ENCODE measurements at places on chromosomes 11 and 22.
A peak's percentile ranks its signal among the peaks of the same experiment; 100 is the strongest.

- DNase-seq: peak; percentile 1
These were observed 65.2 kb downstream of the CD82 start for GRCh38 chr11:44630511-44631210.

DNA sequence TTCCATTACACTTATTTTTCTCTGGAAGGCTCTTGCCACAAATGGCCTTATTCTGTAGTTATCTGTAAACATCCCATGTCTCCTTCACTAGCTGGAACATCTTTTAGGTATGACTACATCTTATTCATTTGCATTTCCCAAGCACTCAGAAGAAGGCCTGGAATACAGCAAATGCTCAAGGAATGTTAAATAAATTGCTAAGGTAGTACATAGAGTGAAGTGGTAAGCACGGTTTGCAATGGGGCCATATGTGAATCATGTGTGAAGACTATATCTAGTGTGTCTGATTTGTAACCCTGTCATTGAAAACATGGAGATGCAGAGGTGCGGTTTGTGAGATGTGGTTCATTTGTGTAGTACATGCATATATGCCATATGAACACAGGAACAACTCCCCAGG lies 33.5 kb downstream of the GDPD4 start:
- no peak for DNase-seq

GRCh38 chr22:25651332-25652085 lies 87.0 kb downstream of the GRK3 start:
- DNase-seq: no peak

DNA sequence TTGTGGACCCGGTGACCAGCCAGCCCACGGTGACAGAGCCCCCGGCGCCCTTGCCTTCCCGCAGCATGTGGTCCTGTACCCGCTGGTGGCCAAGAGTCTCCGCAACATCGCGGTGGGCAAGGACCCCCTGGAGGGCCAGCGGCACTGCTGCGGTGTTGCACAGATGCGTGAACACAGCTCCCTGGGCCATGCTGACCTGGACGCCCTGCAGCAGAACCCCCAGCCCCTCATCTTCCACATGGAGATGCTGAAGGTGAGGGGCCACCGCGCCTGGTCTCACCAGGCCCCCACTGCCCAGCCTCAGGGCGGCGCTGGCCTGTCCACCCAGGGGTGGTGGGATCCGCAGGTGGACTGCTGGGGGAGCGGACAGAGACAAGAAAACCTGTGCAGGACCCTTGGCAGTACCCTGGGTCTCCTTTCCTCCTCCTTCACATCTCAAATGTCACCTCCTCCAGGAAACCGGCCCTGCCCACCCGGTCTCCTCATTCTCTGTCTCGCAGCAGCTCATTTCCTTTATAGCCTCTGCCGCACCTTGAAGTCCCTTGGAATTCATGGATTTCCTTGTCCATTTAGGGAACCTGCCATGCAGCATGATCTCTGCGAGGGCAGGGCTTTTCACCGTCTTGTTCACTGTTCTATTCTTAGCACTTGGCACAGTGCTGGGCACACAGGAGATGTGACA lies 6.5 kb downstream of the AIP start:
- no peak for DNase-seq

DNA sequence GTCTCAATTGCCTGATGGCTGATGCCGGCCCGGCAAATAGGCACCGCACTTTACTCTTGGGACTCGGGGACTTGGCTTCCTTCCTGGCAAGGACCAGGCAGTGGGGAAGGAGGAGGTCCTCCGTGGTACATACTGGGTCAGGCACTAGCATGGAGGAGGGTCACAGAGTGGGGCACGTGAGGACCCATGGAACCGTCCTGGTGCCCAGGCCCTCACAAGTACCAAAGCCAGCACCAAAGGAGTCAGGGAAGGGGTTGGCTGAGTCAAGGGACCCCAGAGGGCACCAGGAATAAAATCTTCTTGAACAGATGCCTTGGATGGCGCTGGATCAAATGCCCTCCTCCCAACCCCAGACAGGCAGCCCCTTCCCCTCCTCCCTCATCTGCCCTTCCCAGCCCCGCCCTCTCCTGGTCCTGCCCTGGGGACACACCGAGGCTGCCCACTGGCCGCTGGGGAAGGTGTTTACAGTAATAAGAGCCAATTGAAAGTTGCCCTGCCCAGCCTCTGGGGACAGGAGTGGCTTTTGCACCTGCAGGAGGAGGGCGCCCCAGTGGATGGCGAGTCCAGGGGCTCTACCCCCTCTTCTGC lies 5.6 kb upstream of the CARNS1 start:
- DNase-seq: peak; percentile 90

DNA sequence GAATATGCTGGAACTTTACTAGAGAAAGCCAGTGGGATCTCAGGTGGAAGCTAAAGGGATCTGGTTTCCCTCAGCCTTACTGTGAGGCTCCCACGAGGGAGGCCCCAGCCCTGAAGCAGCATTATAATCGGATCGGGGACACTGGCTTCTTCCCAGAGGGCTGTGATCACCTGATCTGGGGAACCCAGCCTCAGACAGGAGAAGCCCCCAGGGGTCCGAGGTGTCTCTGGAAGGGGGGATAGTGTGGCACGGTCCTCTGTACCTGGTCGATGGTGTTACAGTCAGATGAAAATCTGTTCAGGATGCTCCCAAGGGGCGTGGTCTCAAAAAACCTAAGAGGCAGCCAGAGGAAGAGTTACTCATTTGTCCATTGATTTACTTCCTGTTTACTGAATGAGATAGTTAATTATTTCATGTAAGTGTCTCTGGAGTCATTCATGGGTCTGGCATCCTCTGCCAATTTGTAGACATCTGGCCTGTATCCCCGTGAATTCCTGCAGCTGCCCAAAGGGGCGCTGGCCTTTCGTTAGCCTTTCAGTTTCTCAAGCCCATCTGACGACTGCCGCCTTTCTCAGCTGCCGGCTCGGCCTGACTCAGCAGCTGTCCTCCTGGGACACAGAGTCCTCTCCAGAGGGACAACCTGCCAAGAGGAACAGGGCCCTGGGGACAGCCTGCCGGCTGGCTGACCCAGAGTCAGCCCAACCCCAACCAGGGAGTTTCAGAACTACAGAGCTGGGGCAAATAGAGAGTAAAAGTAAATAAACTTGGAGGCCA lies 17.0 kb upstream of the KCNJ11 start:
- DNase-seq: no peak

GRCh38 chr11:23315286-23315685 lies 455.0 kb upstream of the CCDC179 start:
- no peak for DNase-seq

DNA sequence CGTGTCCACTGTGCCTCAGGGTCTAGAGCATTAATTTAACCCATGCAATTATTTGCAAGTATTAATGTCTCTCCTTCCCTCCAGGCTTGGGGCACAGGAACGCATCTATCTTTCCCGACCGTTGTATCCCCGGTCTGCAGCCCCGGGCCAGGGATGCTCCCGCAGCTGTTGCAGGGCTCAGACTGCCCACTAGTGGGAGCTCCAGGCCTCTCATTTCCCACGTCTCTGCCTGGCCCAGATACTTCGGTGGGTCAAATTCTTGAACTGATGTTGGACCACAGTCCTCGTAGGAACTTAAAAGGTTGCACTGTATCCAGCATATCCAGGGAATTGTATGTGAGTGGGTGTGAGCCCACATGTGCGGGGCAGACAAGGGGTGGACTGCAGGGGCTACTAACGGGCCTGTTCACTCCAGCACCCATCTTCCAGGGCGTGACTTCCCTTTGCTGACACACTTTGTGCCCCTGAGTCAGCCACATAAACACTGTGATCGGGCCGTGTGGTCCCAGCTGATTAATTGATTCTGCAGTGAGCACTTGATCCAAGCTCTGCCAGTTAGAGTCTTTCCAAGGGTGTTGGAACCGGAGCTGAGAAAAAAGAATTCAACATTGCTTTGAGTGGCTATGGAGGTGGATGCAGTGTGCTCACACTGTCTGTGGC lies 451.3 kb downstream of the TBC1D22A start:
- DNase-seq: peak; percentile 54

- no peak for DNase-seq
These were observed 58.2 kb downstream of the MYEOV start for GRCh38 chr11:69352166-69352565.

GRCh38 chr11:102780491-102780918 lies at the start of gene MMP10:
Gene MMP10 (minus strand): TSS chr11:102780628. CDS start chr11:102780591, 37 bp downstream.
- peak; percentile 69 for DNase-seq

- DNase-seq: no peak
These were observed 101.6 kb downstream of the CHST1 start for GRCh38 chr11:45563810-45564209.

GRCh38 chr11:116172851-116173250 lies 599.9 kb downstream of the BUD13 start:
- no peak for DNase-seq

DNA sequence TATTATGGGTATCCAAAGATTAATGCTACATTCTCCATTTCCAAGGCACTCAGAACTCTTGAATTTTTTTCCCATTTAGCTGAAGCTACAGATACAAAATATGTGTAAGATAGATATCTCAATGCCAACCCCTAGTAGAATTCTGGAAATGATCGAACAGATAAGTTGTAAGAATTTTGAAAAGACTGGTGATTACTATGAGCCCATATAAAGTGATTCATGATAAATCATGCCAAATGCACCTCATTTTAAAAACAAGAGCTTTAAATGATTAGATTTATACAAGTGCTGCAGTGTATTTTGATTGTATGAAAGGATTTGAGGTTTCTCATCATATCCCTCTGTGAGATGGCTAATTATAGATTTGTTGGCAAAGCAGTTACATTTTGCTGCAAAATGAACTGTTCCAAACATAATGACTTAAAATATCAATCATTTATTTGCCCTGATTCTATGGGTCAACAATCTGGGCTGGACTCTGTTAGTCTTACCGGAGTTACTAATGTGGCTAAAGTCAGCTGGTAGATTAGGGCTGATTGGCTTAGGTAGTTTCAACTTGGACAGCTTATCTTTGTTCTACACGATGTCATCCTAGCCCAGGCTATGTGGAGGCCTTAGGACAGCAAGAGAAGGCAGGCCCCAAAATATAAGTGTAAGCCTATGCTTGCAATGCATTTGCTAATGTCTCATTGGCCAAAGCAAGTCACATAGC lies 3.4 kb downstream of the OR10V1 start:
- no peak for DNase-seq

DNA sequence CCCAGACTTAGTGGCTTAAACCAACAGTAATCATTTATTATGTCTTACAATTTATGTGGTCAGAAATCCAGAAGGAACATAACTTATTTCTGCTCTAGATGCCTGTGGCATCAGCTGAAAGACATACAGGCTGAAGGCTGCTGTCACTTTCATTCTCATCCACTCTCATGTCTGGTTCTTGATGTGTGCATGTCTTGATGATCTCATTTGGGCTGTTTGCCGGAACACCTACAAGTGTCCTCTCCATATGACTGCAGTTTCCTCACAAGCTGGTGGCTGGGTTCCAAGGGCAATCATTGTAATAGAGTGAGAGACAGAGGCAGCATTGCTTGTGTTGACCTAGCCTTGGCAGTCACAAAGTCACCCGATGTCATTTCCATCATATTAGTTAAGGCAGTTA lies 1375.9 kb upstream of the RAG2 start:
- no peak for DNase-seq

DNA sequence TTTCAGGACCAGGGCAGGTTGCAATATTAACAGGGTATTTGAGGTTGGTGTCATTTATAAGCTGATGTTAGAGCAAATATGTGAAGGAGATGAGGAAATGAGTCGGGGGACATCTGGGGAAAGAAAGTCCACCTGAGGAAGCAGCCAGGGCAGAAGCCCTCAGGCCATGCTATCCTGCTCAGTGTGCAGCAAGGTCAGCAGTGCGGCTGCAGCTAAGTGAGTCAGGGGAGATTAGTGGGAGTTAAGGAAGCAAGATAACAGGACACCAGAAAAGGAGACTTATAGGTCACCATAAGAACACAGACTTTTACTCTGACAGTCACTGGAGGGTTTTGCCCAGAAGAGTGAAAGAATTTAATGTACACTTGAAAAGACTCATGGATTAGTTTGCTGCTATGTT lies 468.9 kb downstream of the NTM start:
- no peak for DNase-seq

DNA sequence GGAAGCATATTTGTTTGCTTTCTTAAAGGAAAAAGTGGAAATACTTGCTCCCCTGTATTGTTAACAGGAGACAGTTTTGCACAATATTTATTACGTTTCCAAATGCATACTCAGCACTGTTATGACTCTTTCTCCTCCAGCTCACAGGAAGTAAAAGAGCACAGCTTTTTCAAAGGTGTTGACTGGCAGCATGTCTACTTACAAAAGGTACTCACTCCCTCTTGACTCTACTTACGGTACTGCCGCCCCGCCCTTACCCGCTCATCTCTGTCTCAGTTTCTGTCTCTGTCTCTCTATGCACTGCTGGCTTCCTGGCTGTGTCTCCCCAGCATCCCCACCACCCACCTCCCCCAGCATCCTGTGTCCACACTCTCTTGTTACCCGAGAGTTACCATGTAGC lies 32.2 kb upstream of the MYO18B start:
- no peak for DNase-seq

GRCh38 chr22:44658311-44658953 lies 43.6 kb upstream of the PRR5 start:
- DNase-seq: no peak

DNA sequence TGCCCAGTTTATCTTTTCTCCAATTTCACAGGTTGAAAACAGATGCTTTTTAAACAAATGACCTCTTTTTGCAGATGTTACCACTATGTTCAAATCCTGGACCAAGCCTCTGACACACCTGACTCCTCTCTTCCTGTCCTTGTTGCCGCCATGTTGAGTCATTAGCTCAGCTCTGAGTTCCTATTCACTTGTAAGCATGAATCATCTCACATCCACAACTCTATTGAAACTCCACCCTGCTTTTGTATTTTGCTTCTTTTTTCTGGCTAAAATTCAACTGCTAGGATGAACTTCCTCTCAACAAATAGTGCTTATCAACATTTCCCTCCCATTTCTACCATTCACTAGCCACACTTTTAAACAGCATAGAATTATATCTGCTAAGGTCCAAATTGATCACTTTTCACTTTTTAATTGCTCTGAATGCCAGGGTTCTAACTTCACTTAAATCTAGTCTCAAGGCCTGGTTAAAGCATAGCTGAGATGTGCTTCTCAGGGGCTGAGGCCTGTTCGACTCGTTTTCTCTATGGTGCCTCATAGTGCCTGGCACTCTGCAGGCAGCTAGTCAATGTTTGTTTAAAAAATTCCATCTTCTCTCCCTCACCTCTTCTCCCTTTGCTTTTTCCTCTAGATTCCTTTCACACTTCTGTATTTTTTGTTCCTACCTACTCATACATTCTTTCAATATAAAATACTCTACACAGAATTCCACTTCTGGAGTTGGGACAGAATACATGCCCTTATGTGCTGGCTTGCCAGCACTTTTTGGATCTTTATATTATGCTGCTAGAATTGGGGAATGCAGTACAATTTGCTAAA lies 3.9 kb downstream of the JOSD1 start:
- DNase-seq: no peak

- DNase-seq: no peak
These were observed 64.2 kb downstream of the KREMEN1 start for GRCh38 chr22:29136782-29137700.
